Liver (tissue), 10 donors: ENCODE measurements at places on chromosomes 4 and X. TPM values are rescaled to one million over a fixed set of nuclear protein-coding genes. Genes with fewer than 3 reads are reported as not detected.
A peak's percentile ranks its signal among the peaks of the same experiment; 100 is the strongest.

- no peak overlapping the region for H3K27ac ChIP-seq
- no peaks in the 10 kb centered on the region for H3K36me3 ChIP-seq
- no peaks in the 10 kb centered on the region for H3K4me1 ChIP-seq
- no peaks in the 10 kb centered on the region for H3K27me3 ChIP-seq
- no peak overlapping the region for H3K4me3 ChIP-seq
Measured at GRCh38 chr4:155509555-155509954, 132.8 kb upstream of the MAP9 start.

DNA sequence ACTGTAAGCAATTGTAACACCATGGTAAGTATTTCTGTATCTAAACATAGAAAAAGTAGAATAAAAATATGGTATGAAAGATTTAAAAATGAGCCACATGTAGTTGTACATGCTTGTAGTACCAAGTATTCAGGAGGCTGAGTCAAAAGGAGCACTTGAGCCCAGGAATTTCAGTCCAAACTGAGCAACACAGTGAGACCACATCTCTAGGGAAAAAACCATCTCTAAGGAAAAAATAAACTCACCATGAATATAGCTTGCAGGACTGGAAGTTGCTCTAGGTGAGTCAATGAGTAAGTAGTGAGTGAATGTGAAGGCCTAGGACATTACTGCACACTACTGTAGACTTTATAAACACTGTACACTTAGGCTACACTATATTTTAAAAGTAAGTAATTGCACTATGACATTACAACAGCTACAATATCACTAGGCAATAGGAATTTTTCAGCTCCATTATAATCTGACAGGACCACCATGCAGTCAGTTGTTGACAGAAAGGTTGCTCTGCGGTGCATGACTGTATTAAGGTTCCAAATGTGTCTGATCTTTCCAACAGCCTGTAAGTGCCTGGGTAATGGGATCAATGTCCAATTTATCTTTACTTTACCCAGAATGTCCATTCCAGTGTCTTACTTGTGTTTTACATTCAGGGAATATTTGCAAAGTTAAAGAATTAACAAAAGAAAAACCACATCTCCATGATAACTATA is 28.9 kb upstream of the LRBA start:
- H3K36me3 ChIP-seq = no peaks in the 10 kb centered on the region
- no peaks in the 10 kb centered on the region for H3K4me1 ChIP-seq
- H3K27me3 ChIP-seq = no peaks in the 10 kb centered on the region

DNA sequence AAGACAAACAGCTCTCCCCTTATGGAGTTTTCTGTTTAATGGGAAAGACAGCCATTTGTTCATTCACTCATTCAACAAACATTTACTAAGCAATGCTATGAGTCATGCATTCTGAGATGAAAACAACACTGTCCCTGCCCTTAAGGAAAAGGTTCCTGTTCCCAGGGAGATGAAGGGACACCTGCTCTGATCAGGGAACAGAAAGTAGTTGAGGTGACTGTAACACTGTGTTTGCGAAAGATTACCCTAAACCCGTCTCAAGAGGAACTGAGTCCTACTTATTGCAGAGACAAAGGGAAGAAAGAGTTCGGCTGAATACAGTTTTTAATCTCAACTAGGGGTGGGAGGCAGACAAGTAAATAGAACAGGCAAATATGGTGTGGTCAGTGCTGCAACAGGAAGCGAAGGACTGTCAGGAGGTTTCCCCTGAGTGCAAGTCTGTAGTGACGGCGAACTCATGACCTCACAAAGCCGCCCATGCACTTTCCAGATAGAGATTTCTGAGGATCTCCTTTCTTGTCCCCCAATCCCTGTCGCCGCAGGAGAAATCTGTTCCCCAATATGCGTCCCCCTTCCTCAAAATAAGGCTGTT is 712 bp downstream of the STX18 start:
- no peaks in the 10 kb centered on the region for H3K27me3 ChIP-seq
- peaks cover 3% of the 10 kb centered on the region for H3K36me3 ChIP-seq
- DNase-seq = peak; percentile 41
- H3K4me3 ChIP-seq = peak overlapping the region; percentile 93
- H3K4me1 ChIP-seq = peaks cover 19% of the 10 kb centered on the region

- no peak for DNase-seq
- peaks cover 8% of the 10 kb centered on the region for H3K4me1 ChIP-seq
- peak overlapping the region; percentile 53 for H3K27ac ChIP-seq
- no peaks in the 10 kb centered on the region for H3K36me3 ChIP-seq
- no peak overlapping the region for H3K4me3 ChIP-seq
Measured at GRCh38 chrX:24495700-24496099, 30.6 kb downstream of the PDK3 start.

DNA sequence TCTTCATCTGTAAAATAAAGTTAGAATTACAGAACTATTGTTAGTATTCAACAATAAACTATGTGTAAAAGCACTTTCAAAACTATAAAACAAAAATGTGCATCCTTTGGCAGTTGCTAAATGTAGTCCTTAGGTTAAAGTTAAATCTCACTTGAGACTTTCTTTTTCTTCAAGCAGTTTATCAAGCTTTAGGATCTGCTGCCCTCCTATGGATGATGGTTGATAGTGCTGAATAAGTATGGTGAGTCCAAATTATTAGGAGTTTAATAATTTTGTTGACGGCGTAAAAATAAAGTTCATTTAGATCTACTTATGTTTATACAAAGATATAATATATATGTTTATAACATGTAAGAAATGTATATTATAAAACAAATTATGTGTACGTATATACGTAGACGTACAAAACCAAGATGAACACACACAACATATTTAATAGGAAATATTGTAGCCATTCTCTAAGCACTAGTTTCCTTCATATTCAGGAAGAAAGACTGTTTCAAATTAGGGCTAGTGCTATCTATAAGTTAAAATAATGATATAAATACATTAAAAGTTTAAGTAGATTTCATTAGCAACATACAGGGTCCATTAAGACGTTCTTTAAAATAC is 22.3 kb downstream of the UGT2A2 start:
- no peak overlapping the region for H3K4me3 ChIP-seq
- peaks cover 3% of the 10 kb centered on the region for H3K4me1 ChIP-seq
- H3K27ac ChIP-seq = no peak overlapping the region
- H3K36me3 ChIP-seq = no peaks in the 10 kb centered on the region
- H3K27me3 ChIP-seq = no peaks in the 10 kb centered on the region
- DNase-seq = no peak

GRCh38 chrX:10047631-10048030 is 80.5 kb downstream of the CLDN34 start:
- no peak for DNase-seq
- no peaks in the 10 kb centered on the region for H3K27me3 ChIP-seq
- no peak overlapping the region for H3K27ac ChIP-seq
- no peaks in the 10 kb centered on the region for H3K36me3 ChIP-seq
- no peaks in the 10 kb centered on the region for H3K4me1 ChIP-seq

The GAB1 gene
- 31.3 TPM for total RNA-seq

The JCHAIN gene
- 2.1 TPM for total RNA-seq

The ADH1C gene
- total RNA-seq = 0.84 TPM

The GNRHR gene
- total RNA-seq = not detected

The CXCL11 gene
- not detected for total RNA-seq

The BBS12 gene
- total RNA-seq = 2.1 TPM

The ABCG2 gene
- 9.6 TPM for total RNA-seq

The PHOX2B gene
- not detected for total RNA-seq

The TCEAL6 gene
- total RNA-seq = not detected
